ENCODE measurements at places on chromosomes 16 and 17.
A peak's percentile ranks its signal among the peaks of the same experiment; 100 is the strongest.

DNA sequence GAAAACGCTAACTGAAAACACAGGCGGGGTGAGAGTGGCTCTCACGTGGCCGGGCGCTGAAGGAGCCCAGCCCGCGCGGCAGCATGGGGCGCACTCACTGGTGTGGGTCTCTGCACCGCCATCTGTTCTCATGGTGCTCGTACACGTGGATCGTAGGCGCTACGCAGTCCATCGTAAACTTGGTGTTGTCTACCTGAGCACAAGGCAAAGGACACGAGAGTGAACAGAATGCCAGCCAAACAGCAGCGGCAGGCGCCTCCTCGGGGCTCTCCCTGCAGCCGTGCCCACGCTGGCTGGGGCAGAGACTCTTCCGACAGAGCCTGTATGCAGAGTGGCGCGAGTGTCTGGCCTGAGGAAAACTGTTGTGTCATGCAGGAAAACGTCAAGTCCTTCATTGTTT, 19.1 kb downstream of the EMC8 start:
- DNase-seq: no peak

DNA sequence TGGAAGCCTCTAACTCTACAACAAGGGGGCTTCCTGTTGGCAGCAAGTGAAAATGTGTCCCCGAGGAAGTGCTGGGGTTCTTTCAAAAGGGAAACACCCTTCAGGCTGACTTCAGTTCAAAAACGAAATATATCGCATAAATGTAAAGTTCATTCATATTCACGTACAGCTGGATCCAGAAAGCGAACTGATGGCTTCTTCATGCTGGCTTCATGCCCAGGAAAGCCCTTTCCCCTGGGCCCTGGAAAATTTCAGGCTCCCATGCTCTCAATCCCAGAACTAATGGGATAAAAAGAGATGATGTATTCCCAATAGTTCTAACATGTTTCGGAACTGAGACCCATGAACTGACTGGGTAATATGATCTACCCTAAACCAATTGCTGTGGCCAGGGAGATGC, 104.7 kb upstream of the CDH13 start:
- DNase-seq: no peak

GRCh38 chr17:65495122-65496055, 66.1 kb downstream of the AXIN2 start:
- no peak for DNase-seq

DNA sequence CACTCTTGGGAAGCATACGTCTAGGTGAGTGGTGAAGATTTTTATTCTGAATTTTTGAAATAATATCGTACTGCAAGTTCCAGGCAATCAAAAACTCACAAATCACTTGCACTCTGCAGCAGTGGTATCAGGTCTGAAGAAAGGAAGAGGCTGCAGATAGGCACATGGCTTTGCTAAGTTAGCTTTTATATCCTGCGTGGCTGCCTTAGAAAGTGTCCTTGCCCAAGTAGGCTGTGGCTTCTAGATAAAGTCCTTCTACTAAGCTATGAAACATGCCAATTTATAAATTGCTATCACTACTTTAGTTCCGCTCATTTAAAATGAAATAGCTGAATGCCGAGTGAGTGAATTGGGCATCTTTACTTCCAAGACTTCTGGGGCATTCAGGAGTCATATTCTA, 17.9 kb downstream of the WWOX start:
- DNase-seq: no peak

DNA sequence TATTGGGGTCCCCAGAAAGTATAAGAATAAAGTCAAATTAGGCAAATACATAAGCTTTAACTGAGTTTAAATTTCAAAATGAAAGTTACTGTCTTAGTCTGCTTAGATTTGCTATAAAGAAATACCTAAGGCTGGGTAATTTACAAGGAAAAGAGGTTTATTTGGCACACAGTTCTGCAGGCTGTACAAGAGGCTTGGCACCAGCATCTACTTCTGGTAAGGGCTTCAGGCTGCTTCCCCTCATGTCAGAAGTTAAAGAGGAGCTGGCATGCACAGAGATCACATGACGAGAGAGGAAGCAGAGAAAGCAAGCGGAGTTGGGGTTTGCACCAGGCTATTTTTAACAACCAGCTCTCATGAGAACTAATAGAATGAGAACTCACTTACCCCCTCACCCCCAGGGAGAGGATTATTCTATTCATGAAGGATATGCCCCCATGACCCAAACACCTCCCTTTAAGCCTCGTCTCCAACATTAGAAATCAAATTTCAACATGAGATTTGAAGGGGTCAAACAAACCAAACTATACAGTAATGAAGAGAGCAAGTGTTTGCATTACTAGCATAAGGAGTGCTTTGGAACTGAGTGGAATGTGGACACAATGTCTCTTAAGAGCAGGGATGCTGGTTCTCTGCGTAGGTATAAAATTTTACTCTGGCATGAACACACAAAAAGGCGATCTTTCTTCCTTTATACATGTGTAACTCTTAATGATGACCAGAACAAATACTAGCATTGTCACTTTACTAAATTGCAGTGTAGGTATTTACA, 292.8 kb upstream of the PMFBP1 start:
- DNase-seq: no peak

GRCh38 chr17:21218101-21218500, 4.1 kb upstream of the TMEM11 start:
- DNase-seq: no peak

- DNase-seq: no peak
Observed at GRCh38 chr17:72631568-72631948, 460.9 kb downstream of the SLC39A11 start.

GRCh38 chr17:44071772-44072171, 1.2 kb downstream of the G6PC3 start:
- DNase-seq: no peak

GRCh38 chr17:42459801-42460281, 1.2 kb downstream of the ATP6V0A1 start:
- no peak for DNase-seq

GRCh38 chr17:16923097-16923903, 48.6 kb downstream of the TNFRSF13B start:
- DNase-seq: no peak

GRCh38 chr17:79176792-79177601, 102.4 kb downstream of the ENGASE start:
- DNase-seq: no peak

- DNase-seq: no peak
Observed at GRCh38 chr17:46984892-46985291, 5.8 kb upstream of the RPRML start.

- peak; percentile 55 for DNase-seq
Observed at GRCh38 chr17:50180111-50180510, 14.3 kb downstream of the SGCA start.

DNA sequence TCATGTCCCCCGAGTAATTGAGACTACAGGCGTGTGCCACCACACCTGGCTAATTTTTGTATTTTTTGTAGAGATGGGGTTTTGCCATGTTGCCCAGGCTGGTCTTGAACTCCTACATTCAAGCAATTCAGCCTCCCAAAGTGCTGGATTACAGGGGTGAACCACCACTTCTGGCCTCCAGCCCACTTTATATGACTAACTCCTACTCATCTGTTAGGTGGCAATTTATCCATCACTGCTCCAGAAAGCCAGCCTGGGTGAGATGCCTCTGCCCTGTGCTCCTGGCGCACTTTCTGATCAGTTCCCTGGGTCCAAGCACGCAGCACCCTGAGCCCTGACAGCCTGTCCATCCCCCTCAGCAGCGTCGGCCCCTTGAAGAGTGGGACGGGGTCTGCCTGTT, 29.4 kb downstream of the ADAM11 start:
- DNase-seq: no peak

DNA sequence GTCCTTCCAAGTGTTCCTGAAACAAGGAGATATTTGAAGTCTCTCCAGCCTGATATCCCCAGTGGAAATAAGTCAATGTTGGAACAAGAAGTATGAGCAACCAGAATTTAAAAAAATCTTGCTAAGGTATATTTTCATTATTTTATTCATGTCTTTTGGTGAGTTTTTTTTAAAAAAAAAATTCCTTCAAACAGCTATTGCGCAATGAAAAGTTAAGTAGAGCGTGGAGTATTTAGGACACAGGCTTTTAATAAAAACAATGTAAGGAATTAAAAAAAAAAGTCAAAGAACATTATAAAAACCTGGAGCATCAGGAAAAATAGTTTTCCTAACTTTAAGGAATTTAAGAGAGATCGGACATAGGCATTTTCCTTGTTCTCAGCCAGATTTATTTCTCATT, 940.4 kb downstream of the KCNJ2 start:
- DNase-seq: no peak

GRCh38 chr17:30482555-30482954, 5.3 kb downstream of the GOSR1 start:
- DNase-seq: no peak

- DNase-seq: no peak
Observed at GRCh38 chr16:1081734-1082265, 9.3 kb downstream of the SSTR5 start.

GRCh38 chr17:50458270-50458669, 10.4 kb downstream of the CHAD start:
- DNase-seq: no peak

DNA sequence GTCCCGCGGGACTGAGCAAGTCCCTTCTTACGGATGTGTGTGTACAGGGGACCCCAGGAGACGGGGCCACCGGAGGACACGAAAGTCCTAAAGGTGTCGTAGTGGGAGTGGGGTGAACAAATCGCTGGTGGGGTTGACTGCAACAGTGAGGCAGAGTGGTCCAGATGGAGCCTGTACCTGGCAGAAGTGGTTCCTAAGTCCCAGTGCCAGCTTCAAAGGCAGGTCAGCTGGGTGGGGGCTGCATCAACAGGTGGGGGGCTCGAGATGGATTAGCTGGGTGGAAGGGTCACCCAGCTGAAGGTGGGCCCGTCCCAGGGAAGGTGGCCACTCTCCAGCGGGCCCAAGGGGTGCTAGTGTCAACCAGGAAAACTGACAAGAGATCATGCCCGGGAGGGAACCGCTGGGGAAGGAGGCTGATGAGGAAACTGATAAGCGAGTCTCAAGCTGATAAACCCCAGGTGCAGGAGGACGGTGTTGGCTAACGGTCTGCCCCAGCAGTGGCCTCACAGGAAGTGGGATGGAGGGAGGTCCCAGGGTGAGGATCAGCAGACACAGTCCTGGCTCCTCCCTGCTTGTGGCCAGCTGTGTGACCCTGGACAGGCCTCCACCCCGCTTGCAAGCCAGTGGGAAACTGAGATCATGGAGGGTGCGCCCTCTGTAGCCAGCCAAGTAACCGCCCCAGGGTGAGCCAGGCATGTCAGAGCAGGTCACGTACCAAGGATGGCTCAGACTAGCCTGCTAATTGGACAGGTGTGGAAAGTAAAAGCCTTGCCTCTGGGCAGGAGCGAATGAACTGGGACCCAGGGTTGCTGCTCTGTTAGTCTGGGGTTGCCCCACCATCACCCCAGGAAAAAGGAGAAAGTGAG, 1.0 kb downstream of the ORAI3 start:
- DNase-seq: peak; percentile 70

DNA sequence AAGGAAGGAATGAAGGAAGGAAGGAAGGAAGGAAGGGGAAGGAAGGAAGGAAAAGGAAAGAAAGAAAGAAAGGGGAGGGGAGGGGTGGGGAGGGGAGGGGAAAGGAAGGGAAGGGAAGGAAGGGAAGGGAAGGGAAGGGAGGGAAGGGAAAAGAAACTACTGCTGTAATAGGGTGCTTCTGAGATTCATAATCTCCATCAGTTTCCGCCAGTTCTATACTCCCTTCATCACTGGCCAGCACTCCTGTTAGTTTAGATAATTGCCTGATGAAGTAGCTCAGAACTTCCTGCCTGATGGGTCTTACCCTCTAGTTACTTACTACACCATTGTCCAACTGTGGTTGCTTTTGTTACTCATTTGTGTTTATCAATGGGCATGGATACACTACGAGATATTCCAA, 2.0 kb upstream of the KRTAP9-6 start:
- DNase-seq: no peak

DNA sequence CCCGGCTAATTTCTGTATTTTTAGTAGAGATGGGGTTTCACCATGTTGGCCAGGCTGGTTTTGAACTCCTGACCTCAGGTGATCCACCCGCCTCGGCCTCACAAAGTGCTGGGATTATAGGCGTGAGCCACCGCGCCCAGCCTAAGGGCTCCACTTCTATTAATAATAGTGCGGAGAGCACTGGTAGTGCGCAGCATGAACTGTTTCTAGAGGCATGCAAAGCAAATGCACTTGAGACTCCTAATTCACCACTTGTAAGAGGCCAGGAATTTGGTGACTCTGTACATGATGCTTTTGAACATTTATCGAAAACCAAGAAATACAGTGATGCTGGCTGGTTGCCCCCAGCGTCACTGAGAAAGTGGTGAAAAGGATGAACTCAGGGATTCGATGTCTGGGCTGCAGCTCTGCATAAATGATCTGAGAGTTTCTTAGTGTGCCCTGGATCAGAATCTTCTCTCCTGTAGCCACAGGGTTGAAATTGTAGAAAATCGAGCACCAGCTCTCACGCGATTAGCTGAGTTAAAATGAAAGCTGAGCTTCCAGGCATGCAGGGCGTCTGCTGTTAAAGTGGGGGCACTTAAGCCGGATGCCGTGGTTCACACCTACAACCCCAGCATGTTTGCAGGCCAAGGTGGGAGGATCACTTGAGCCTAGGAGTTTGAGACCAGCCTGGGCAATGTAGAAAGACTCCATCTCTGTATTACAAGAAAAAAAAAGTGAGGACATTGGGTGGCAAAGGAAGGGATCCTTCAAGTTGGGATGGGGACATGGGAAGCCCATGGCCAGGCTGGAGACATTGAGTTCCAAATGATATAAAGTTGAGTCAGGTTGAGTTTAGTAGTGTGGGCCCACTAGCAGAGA, 4.8 kb downstream of the RNF213 start:
- no peak for DNase-seq

DNA sequence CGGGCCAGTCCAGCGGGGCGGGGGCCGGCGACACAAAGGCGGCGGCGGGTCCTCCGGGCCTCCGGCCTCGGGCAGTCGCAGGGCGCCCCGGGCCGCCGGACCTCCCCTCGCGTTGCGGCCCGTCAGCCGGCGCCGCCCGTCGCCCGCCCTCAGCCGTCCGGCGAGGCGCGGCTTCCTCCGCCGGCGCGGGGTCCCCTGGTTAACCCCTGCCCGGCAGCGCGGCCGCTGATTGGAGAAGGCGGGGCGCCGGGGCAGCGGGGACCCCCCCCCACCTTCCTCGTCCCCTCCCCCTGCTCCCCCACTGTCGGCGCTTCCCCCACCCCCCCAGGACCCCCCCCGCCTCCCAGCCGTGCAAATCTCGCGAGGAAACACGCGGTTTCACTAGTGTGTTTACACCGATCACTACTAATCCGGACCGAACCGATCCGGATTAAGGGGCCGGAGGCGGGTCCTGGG, at the start of gene TLK2:
Gene TLK2, plus strand, starts transcription at position 402 of the 456 bp plus-strand sequence. CDS start 2,301 bp downstream, outside the sequence.
- DNase-seq: peak; percentile 89

DNA sequence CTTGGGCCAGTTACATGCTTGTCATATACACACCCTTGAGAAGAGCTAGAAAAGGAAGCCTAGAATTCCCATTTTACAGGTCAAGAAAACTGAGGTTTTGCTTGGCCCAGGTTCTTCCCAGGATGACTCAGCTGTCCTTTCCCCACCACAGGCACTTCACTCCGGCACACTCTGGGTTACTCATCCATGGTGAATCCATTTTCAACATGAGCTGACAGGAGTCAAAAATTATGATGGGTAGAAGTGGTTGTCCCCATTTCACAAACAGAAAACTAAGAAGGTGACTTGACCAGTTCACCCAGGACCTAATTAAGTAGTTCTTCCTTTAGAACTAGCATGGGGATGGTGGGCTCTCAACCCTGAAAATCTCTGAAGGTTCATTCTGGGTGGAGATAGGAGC, 67.2 kb downstream of the USP22 start:
- DNase-seq: no peak
